ENCODE measurements at places on chromosomes 3 and 15.

- DNase-seq, result no peak
These were observed 62.5 kb upstream of the EPHB3 start for GRCh38 chr3:184498986-184499606.

GRCh38 chr3:177371888-177372287 lies 174.6 kb upstream of the TBL1XR1 start:
- DNase-seq, result no peak

GRCh38 chr3:31364711-31365110 lies 168.0 kb upstream of the STT3B start:
- DNase-seq, result no peak

DNA sequence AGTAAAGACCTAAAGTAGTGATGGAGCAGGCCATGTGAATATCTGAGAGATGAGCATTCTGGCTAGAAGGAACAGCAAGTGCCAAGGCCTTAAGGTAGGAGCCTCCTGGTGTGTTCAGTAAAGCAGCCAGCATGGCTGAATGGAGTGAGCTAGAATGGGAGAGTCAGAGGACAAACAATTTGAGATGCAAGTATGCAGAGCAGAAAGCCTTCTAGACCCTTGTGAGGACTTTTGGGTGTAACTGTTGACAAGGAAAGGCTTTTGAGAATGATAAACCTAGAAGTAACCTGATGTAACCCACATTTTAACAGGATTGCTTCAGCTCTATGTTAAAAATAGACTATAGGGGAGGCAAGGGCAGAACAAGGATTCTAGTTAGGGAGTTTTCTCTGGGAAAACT lies 14.8 kb upstream of the RNF7 start:
- no peak for DNase-seq

- DNase-seq, result no peak
These were observed 36.7 kb downstream of the ZIC4 start for GRCh38 chr3:147369661-147370123.

- DNase-seq, result no peak
These were observed 109.9 kb upstream of the ATP11B start for GRCh38 chr3:182683453-182683852.

DNA sequence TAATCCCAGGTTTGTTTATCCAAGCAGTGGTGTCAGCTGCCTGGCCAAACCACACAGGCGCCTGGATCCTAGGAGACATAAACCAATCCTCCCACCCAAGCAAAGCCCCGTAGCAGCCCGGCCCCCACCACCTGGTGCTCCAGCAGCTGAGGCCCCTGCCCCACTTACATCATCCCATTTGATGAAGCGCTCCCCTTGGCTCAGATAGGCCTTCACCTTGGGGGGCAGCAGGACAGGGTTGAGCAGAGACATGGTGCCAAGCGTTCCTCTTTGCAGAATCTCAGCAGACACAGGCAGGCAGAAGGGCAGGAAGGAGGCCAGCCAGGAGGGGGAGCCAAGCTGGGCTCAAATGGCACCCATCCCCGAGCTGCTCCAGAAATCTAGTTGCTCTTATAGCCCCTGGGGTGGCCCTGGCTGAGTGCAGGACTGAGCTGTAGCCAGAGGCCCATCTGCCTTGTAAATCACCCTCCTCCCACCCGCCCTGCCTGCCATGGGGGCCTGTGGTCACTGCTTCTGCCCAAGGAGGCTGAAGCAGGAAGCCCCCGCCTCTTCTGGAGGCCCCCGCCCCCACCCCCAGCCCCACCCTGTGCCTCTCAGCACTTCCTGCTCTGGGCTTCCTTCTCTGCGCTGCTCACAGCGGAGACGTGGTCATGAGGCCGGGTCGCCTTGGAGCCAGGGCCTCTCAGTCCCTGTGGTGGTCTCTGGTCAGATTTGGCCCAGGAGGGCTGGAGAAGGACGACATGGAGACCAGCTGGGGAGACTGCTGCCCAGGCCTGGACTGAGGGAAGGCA lies at the start of gene PLCB2:
Gene PLCB2 (minus strand): TSS at position 515 of the 791 bp plus-strand sequence. CDS start 263 bp downstream, at position 252.
- peak; percentile 52 for DNase-seq

- no peak for DNase-seq
These were observed 47.6 kb upstream of the MED12L start for GRCh38 chr3:151037746-151038477.

- DNase-seq, result no peak
These were observed 58.0 kb downstream of the CGGBP1 start for GRCh38 chr3:88000853-88001252.

DNA sequence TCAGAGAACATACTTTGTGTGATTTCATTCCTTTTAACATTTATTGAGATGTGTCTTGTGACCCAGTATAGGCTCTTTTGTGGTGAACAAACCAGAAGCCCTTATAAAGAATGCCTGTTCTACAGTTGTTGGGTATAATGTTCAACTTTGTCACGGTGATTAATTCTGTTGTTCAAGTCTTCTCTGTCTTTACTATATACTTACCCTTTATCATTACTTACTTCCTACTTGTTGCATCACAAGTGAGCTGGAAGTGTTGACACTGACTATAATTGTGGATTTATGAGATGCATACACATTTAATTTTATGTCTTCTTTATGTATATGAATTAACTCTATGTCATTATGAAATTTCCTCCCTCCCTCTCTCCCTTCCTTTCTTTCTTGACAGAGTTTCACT lies 59.7 kb upstream of the TBL1XR1 start:
- DNase-seq, result no peak

DNA sequence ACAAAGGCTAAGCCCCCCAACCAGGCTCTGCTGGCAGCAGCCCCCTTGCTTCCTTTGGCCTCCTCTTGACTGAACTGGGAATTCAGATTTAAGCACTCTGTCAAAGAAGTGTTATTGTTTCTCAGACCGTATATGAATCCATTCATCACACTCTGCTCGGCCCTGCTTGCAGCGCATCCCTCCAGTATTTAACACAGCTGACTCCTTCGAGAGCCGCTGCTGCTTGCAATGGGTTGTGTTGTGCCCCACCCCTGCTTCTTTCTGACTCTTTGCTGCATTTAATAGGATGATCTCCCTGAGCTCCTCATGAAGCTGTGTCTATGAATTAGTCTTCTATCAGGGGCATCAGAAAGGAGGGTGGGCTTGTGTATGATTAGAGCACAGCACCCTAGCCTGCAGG lies 31.2 kb downstream of the C3orf20 start:
- no peak for DNase-seq

- no peak for DNase-seq
These were observed 114.0 kb downstream of the RFTN1 start for GRCh38 chr3:16399473-16399872.

GRCh38 chr3:50138266-50139200 lies 16.6 kb upstream of the SEMA3F start:
- DNase-seq, result no peak

- DNase-seq, result no peak
These were observed 74.0 kb upstream of the PHLDB2 start for GRCh38 chr3:111785034-111785433.

DNA sequence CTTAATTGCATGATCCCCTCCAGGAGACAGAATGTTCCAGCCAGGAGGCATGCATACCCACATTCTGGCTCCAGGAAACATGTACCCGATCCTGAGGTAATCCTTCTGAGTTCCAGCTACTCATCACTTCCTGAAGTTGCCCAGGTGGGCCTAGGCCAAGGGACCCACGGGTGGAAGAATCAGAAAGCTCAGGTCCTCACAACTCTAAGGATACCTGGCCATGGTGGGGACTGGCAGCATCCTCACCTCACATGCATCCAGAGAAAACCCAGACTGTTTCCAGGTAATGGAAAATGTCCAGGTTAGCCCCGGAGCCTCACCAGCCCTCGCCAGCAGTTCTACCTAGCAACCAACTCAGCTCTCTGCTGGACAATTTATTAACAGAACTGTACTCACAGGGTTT lies 78.2 kb downstream of the DAPK2 start:
- no peak for DNase-seq

GRCh38 chr15:62618432-62618831 lies 424.1 kb upstream of the TPM1 start:
- DNase-seq, result no peak

- DNase-seq, result no peak
These were observed 16.0 kb downstream of the TNK2 start for GRCh38 chr3:195892105-195893043.

DNA sequence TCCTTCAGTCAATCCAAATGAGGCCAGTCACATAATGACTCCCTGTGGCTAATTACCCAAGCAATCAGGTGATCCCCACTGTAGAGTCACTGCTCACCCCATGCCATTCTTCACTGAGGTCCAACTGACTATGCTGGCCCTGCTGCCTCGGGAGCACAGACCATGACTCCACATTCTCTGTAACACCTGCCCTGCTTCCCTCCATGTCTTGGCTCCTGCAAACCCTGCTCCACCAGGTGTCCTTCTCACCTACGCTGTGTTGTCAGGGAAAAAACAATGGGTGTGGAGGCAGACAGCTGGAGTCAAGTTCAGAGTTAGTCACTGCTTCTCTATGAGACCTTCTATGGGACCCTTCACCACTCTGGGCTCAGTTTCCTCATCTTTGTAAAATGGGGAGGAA lies 6.1 kb upstream of the SFMBT1 start:
- DNase-seq, result no peak

GRCh38 chr15:78996894-78997275 lies 52.0 kb upstream of the CTSH start:
- DNase-seq, result no peak

GRCh38 chr15:60798821-60799220 lies 319.9 kb upstream of the ICE2 start:
- no peak for DNase-seq

GRCh38 chr3:196652961-196653795 lies 13.7 kb downstream of the NRROS start:
- no peak for DNase-seq

- DNase-seq, result no peak
These were observed 288.9 kb downstream of the SHQ1 start for GRCh38 chr3:72559385-72559784.

GRCh38 chr3:44584646-44585501 lies at the start of gene ZNF660:
TSS of gene ZNF660 (plus strand) at chr3:44584964. CDS start at chr3:44594194, 9,230 bp downstream.
- no peak for DNase-seq

- no peak for DNase-seq
These were observed 74.6 kb upstream of the SPATA12 start for GRCh38 chr3:56985878-56986277.

GRCh38 chr3:77222701-77223100 lies 182.8 kb downstream of the ROBO2 start:
- no peak for DNase-seq

- no peak for DNase-seq
These were observed 389.3 kb downstream of the MCTP2 start for GRCh38 chr15:94620632-94621031.

GRCh38 chr3:81462921-81463320 lies 298.5 kb downstream of the GBE1 start:
- DNase-seq, result no peak

DNA sequence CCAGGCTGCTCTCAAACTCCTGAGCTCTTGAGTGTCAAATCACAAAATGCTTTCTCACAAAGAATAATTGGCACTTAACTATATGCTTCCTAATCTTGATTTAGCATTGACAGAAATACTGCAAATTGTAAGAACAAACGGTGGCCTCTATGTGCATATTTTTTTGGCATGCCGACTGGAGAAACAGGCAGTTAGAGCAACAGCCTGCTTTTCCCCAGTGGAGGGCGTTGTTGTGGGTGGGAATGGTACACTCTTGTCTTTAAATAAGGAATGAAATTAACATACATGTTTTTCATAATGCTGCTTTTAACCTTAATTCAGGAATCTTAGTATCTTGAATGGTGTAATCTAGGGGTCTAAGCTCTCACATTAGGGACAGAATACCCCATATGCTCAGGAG lies 31.1 kb upstream of the SV2B start:
- no peak for DNase-seq

GRCh38 chr3:14716591-14716990 lies 41.6 kb downstream of the C3orf20 start:
- DNase-seq, result no peak

GRCh38 chr15:60399931-60400330 lies 2.1 kb upstream of the ANXA2 start:
- DNase-seq, result no peak

DNA sequence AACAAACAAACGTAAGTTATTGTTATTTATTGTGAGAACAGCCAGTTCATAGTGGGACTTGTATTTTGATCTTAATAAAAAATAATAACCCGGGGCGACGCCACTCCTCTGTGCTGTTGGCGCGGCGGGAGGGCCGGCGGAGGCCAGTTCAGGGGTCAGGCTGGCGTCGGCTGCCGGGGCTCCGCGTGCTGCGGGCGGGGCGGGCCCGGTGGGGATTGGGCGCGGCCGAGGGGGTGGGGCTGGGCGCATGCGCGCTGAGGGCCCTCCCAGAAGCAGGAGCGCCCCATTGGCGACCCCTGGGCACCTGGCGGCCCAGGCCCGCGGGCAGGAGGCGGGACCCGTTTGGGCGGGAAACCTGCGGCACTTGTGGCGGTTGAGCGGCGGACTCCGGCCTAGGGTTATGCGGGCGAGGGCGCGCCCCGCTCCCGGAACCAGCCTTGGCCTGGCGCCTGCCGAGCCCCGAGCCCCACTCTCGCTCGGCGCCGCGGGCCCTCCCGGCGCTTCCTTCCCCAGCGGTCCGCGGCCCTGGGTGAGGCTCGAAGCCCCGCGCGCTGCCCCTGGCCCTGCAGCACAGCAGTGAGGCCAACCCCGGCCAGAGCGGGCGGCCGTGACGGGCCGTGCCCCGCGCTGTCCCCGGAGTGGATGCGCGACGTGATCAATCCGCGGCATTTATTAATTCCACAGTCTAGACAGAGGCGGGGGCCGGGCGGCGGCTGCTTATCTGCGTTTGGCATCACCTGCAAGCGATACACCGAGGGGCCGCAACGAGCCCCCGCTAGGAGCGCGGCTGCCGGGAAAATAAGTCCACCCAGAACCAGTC lies 6.0 kb downstream of the ISL2 start:
- DNase-seq, result no peak

DNA sequence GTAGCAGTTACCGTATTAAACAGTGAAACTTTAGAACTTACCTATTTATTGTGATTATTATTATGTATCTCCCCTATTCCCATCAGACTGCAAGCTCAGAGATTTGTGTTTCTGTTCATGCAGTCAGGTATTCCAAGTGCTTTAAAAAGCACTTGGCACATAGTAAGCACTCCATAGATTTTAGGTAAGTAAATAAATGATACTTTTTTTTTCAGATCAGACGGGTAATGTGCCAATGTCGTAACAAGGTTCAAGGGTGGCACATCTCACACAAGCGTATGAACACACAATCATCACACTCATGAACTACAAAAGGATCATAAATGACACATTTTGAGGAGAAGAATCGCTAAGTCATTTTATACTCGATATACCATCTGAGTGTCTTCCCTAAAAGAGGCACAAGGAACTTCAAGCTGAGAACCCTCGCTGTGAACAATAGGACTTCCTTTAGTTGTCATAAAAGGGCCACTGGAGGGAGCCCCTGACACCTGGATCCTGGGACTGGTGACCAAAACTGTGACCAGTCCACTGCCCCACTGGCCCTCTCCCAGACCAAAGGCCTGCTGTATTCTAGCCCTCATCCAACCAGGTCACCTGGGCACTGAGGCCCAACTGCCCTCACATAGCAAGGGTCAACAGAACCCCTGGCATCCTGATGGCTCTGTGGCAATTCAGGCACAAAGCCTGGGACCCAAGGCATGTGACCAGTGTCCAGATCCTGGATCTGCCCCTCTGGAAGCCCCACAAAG lies 32.1 kb downstream of the KIF9 start:
- no peak for DNase-seq

GRCh38 chr3:43753741-43754715 lies 63.3 kb downstream of the ABHD5 start:
- no peak for DNase-seq
